Subcutaneous adipose tissue (tissue), 4 donors: ENCODE measurements at places on chromosomes 2 and 18. TPM values are rescaled to one million over a fixed set of nuclear protein-coding genes. Genes with fewer than 3 reads are reported as not detected.

SERPINB11 gene
- total RNA-seq, result not detected

FSHR gene
- not detected for total RNA-seq

UGT1A3 gene
- total RNA-seq, result not detected

FABP1 gene
- total RNA-seq, result not detected

RTP5 gene
- total RNA-seq, result not detected

MAB21L4 gene
- not detected for total RNA-seq

IFIH1 gene
- total RNA-seq, result 14.3 TPM

ANKRD23 gene
- not detected for total RNA-seq

RBM44 gene
- 0.38 TPM for total RNA-seq

ANKRD30B gene
- 0.22 TPM for total RNA-seq

MBP gene
- total RNA-seq, result 18.1 TPM

CTAGE1 gene
- not detected for total RNA-seq

MC4R gene
- total RNA-seq, result not detected

UGT1A10 gene
- total RNA-seq, result not detected

ATOH8 gene
- 137 TPM for total RNA-seq

KIAA2012 gene
- total RNA-seq, result not detected

FLACC1 gene
- total RNA-seq, result 4.7 TPM

UCN gene
- 2.9 TPM for total RNA-seq
